Ascending aorta (tissue), 2 donors: ENCODE measurements at places on chromosomes 2 and 18.
A peak's percentile ranks its signal among the peaks of the same experiment; 100 is the strongest.

GRCh38 chr2:171852366-171852888 is 41.6 kb downstream of the SLC25A12 start:
- DNase-seq, result no peak

- no peak for DNase-seq
These were observed 27.6 kb upstream of the LGALSL start for GRCh38 chr2:64426183-64426952.

DNA sequence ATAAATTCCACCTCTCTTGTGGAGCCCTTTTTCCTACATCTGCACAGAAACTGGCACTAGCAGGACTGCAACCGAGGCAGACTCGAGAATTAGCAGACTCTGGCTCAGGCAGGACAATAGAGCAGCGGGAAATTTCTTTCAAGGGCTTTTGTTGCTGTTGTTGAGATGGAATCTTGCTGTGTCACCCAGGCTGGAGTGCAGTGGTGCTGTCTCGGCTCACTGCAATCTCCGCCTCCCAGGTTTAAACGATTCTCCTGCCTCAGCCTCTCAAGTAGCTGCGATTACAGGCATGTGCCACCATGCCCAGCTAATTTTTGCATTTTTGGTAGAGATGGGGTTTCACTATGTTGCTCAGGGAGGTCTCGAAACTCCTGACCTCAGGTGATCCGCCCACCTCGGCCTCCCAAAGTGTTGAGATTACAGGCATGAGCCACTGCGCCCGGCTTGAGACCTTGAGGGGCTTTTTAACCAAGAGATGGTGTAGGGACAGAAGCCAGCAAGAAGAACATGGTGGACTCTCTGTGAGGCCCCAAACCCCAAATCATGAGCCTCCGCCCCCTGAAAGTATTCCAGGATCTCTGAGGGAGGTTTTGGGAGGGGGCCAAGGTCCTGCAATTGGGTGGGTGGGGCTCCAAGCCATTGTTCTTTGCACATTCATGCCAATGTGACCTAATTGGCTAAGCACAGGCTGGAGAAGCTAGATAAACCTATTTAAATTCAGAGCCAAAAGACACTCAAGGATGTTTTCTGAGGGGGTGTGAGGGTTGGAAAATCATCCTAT is 68.4 kb upstream of the MSH2 start:
- no peak for DNase-seq

- DNase-seq, result no peak
These were observed 152.2 kb downstream of the ESCO1 start for GRCh38 chr18:21448299-21448698.

GRCh38 chr2:38712871-38713270 is 38.3 kb downstream of the SRSF7 start:
- no peak for DNase-seq

GRCh38 chr2:22683914-22684313 is 701.1 kb upstream of the KLHL29 start:
- no peak for DNase-seq

DNA sequence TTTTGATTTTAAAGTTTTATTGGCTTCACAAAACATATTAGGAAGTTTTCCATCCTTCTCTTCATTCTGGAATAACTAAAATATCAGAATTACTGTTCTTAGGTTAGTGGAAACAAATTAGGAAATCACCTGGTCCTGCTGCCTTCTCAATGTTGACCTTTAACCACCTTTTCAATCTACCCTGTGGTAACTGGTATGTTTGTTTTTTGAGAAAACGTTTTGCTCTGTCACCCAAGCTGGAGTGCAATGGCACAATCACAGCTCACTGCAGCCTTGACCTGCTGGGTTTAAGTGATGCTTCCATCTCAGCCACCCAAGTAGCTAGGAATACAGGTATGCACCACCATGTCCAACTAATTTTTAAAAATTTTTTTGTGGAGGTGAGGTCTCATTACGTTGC is 28.4 kb downstream of the ACYP2 start:
- no peak for DNase-seq

GRCh38 chr2:63819765-63820717 is 21.7 kb upstream of the UGP2 start:
- DNase-seq, result no peak

- DNase-seq, result no peak
These were observed 25.9 kb downstream of the LRRC30 start for GRCh38 chr18:7256618-7257425.

- no peak for DNase-seq
These were observed 477.4 kb downstream of the CPS1 start for GRCh38 chr2:211033765-211034164.

- no peak for DNase-seq
These were observed 57.4 kb downstream of the GATA6 start for GRCh38 chr18:22226801-22227200.

DNA sequence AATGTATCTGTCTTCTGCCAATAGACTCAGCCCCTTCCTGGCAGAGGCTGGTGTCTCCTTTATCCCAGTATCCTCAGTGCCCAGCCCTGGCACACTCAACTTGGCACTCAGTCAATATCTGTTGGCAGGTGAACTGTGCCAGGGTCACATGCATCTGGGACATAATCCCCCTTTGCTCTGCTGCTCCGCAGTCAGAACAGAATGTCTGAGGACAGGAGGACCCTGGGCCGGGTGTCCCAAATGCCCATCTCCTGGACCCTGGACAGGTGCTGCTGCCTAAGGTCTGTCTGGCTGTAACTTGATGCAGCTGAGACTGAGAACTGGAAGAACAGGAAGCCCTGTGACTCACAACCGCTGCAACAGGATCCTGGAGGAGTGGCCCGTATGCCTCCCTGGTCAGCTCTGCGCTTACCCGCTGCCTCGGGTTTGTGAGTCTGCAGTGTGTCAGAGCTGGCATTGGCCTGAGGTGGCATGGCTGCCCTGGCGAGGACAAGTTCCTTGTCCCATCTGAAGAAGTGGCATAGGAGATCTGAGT is 11.4 kb downstream of the HK2 start:
- DNase-seq, result peak; percentile 93

GRCh38 chr2:202238234-202239197 is at the start of gene SUMO1:
Gene SUMO1 (minus strand): TSS chr2:202238597. CDS start chr2:202238451, 146 bp downstream.
- DNase-seq, result peak; percentile 82

DNA sequence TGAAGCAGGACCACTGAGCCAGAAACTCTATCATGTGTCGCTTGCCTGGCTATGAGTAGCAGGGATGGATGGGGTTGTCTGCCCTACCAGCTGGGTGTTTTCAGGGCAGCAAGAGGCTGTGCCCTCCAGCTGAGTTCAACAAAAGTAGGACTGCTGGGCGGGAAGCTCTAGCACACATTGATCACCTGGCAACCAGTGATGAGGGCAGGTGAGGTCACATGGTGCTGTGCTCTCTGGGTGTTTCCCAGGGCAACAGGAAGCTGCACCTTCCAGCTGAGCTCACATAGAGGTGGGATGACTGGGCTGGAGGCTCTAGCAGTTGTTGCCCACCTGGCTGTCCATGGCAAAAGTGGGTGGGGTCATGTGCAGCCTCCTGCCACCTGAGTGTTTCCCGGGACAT is 487.3 kb upstream of the VWC2L start:
- DNase-seq, result no peak

DNA sequence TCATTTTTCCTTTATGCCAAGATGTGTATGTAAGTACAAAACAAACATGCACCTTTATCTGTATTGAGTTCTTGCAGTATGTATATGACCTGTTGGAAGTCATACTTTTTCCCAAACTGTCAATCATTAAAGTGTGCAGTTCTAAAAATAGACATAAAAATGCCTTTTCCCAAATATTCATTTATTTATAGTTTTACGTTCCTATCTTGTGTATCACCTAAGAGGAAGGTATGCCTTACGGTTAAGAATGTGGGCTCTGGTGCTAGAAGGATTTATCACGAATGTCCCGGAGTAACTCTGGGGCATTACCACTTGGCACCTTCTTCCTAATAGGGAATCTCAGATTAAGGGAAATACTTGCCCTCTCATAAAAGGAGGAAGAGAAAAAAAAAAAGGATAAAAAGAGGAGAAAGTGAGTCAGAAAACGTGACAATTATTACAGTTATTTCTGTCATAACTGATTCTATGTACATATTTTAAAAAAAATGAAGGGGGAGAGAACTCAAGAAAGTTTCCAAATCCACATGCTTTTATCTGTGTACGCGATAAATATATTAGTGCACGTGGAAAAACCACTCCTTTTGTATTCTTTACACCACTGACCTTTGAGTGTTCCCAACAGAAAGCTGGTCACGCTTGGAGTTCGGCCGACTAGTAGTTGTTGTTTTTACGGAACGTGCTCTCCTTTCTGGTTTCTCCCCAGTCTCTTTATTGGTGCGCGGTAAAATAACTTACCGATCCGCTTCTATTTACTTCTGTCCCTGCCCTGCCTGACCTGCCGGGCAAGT is 721 bp downstream of the MCEE start:
- DNase-seq, result no peak

DNA sequence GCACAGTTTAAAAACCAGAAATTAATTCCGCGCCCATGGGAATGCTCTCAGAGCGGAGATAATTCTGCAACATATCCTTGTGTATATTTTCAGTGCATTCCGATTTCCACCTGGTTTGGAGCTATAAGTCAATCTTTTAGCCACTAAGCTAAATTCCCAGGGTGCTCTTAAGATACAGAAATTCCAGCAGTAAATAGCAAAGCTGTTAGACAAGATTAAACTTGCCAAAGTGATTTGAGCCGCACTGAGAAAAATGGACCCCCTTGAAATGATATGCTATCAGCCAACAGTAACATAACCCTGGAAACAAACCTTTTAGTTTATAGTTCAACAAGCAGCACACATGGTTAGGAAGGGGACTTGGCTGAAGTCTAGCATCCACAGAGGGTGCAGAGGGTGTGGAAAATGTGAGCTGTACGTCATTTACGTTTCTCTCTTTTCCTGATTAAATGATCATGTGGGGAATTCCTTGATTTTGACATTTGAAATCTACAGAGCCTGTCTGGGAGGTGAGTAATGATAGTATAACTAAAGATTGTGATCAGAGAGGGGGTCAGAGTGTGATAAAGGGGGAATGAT is 99.8 kb upstream of the COPS8 start:
- no peak for DNase-seq

- no peak for DNase-seq
These were observed 9.8 kb upstream of the RPL31 start for GRCh38 chr2:100992262-100992661.
